ENCODE measurements at places on chromosomes 4 and X.
A peak's percentile ranks its signal among the peaks of the same experiment; 100 is the strongest.

GRCh38 chr4:4770610-4771009, 88.9 kb upstream of the MSX1 start:
- no peak for DNase-seq

DNA sequence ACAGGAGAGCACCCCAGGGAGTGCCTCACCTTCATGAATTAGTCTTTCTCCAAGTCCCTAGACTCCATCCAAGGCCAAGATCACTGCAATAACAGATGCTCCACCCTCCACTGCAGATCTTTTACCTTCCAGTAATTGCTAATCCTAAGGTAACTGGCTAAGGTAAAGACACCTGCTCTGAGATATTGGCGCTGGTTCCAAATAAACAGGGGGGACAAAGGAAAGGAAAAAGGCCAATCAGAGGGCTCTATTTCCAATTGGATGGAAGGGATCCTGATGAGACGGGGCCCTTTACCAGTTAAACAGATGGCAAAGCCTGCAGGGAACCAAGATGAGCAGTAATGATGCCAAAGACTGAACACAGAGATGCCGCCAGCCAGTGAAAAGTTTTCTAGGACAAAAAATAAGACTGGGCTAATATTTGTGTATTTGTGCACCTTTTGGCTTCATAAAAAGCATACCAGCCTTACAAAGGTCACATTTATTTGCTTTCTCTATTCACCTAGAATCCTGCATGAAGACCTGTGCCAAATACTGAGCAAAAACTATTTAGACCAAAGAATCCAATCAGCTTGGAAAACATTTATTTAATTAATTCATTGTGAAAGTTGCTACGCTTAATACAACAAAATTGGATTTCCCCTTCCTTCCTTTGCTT, 148.5 kb downstream of the PPP3CA start:
- DNase-seq: no peak

GRCh38 chr4:145735827-145736226, 55.9 kb downstream of the C4orf51 start:
- no peak for DNase-seq

DNA sequence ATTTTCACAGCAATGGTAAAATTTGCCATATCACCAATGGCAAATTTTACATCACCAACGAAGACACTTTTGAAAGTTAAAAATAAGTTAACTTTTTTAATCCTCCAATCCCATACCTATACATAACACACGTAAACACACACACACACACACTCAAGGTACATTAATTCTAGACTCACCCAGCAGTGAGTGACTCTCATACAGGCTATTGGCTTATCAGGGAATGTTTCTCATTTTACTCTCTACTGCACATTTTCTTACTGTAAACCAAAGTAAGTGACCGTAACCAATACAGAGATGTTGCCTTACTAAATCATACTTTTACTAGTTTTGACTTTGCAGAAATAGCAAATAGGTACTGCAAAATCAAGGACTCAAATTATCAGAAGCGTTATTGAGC, 2.3 kb downstream of the VEGFC start:
- DNase-seq: no peak

DNA sequence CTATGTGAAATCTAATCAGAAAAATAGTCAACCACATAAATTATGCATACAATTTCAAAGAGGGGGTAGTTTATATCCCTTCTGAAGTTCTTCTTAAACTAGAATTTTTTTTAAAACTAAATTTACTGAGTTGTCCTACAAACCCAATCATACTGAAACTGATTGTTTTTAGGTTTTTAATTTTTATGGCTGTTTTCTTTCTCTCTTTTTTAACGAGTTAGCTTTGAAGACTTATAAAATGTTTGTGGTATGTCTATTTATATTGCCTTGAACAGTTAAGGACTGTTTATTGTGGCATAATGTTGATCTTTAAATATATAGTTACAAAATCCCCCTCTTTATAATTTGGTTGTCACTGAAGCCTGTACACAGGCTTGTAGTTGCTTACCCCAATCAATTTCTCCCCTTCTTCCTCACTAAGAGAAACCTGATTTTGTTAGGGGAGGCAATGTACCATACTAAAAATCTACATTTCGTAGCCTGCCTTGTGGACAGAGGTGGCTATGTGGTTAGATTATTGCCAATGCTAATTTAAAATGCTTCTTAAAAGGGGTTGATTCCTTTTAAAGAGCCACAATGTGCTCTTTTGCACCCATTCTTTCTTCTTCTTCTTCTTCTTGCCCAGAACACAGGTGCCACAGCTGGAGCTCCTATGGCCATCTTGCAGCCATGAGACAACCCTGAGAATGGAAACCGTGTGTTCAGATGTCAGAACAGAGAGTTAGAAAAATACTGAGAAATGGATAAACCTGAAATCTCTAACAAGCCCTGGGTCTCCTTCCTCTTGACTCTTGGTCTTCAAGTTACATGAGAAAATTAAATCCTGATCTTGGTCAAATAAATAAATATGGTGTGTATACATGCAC, 102.7 kb upstream of the ZNF827 start:
- no peak for DNase-seq

DNA sequence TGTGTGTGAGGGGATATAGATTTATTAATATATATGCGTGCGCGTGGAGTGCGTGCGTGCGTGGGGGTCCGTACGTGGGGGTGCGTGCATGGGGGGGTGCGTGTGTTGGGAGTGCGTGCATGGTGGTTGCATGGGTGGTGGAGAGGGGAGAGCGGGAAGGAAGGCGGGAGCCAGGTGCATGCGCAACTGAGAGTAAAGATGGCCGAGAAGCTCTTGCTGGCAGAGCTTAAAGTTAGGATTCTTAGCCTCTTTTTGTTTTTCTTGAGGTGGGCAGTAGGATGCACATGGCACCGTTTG, 45.8 kb downstream of the TEX13B start:
- DNase-seq: no peak

- DNase-seq: no peak
Measured at GRCh38 chrX:358651-359143, 28.0 kb downstream of the PPP2R3B start.

DNA sequence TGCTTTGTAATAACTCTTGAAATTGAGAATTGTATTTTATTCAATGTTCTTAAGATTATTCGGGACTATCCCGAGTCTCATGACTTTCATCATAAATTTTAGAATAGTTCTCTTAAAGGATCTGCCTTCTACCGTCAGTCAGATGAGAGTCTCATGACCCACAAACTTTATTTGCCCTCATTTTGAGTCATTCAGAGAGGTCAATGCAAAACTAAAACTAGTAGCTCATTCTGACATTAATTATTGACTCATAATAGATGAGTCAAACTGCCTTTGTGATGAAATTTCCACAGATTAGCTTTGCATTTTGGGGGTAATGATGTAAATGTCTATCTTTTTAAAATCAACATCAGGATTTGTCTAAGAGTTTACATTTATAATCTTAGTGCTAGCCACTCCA, 1527.3 kb downstream of the TECRL start:
- no peak for DNase-seq

DNA sequence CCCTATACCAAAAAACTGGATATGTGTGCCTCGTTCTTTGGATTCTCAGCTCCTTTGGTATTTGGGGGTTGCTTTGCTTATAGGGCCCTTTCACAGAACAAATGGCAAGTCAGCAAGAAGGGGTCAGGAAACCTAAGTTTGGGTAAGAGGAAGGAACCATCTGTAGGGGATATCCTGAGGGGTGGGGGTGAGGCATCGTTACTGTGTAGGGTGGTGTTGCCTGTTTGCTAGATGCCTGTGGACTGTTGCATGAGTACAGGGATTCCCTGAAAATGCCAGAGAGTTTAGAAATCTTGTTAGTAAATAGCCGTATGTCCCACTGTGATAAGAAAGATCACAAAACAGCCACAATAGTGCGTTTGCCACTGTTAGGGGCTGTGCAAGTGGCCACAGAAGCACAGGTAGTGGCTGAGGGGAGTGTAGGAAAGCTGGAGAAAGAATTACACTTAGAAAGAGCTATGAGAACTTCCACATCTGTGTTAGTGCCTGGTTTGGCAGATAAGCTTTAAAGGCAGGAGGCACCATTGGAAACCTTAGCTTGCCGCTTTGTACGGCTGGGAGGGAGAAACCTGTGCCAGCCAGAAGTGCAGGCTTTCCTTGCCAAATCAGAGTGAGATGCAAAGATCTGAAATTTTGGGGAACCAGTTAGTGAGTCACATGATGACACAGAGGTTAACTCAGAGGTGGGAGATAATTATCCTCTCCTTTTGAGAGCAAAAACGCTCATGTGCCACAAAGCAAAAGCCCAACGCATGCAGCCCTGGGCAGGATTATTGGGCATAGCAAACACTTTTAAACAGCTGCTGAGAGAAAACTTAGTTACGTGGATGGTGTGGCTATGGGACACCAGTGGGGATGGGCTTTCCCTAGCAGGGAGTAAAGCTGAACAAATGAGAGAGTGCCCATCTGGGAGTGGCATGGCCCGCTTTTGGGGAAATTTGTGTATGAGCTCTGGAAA, 343.7 kb downstream of the ARAP2 start:
- DNase-seq: no peak

- DNase-seq: no peak
Measured at GRCh38 chrX:153500676-153501280, 6.0 kb downstream of the BGN start.

DNA sequence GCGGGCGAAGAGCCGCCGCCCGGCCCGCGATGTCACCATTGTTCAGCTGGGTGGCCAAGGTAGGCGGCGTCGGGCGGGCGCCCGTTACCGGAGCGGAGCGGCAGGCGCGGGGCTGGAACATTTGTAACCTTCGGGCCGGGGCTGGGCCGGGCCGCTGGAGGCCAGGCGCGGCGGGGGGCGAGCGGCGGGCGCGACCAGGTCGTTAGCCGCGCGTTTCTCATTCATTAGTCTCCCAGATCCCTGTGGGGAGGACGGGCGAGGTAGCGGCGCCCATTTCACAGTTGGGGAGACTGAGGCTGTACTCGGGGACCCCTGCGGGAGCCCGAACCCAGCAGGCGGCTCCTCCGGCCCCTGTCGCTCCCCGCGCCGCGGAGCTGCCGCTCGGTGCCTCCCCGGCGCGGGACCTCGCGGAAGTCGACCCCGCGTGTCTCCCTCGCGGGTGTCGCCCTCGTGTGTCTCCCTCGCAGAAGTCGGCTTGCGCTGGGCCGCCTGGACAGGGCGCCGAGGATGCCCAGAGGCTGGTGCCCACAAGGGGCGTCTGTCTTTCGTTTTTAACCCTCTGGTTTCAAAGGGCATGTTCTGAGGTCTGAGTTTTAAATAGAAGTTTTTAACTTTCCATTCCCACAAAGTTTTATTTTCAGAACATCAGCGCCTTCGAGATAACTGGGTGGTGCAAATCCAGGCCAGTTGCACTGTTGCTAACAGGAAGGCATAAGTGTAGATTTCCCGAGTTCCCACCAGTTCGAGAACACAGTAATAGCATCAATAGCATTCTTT, 17.5 kb downstream of the PTTG2 start:
- DNase-seq: peak; percentile 75

DNA sequence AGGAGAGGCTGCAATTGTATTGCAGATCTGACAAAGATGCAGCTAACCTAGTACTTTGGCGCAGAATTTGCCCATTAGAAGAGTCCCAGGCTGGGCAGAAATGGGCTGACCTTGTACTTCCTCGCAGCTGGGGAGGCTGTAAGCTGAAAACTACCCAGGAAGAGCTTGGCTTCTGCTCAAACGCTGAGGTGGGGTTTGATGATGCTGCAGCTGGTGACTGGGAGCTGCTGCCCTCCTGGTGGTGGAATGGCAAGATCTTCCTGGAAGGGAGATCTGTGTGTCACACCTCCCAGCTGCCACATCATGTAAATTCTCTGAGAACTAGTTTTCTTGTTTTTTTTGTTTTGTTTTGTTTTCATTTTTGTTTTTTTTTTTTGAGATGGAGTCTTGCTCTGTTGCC, 17.4 kb downstream of the CCNG2 start:
- DNase-seq: no peak

- no peak for DNase-seq
Measured at GRCh38 chr4:98921292-98921691, 7.6 kb downstream of the EIF4E start.

GRCh38 chrX:22202251-22202650, 70.5 kb upstream of the CBLL2 start:
- DNase-seq: no peak

DNA sequence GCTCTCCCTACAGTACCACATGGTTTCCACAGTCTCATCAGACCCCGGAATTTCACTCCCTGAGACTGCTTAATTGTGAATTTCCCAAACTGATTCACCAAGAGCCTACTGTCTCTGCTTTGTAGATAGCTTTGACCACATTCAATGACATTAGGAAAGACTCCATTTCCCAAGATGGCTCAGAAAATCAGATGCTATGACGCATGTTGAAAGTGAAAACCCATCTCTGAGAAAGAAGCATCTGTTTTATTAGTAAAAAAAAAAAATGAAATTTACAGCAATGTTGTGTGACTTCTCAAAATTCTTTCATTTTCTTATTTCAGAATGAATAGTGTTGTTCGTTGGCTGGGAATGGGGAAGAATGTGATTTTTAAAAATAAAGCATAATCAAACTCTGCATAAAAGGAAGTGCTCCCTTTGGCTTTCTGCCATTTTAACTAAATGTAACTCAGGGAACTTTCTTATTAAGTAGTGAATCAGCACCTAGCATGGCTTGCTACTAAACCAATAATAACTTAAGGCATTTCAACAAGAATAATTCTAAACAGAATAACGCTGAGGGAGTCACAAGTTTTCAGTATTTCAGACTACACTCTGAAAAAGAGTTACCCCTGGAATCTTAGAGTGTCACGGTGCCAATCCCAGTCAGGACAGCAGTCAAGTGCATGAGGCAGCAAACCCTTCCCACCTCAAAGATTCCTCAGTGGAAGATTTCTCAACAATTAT, 97.4 kb upstream of the MYOZ2 start:
- DNase-seq: no peak

DNA sequence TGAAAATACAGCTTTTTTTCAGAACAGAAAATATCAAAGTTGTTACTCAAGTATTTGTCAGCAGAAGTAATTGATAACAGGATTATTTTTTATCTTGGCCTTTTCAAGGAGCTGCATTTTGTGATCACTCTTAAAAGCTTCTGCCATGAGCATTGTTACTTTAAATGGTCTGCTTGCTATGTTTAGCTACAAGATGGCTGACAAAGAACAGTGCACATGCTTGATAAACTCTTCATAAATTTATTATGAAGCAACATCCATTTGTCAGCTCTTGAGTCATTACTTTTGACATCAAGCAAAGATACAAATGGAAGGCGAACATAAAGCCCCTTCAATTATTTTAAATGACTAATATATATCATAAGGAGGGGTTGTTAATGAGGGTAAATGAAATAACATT, 205.4 kb upstream of the RPS6KA3 start:
- no peak for DNase-seq

GRCh38 chr4:102308032-102308799, 37.1 kb downstream of the SLC39A8 start:
- DNase-seq: no peak

DNA sequence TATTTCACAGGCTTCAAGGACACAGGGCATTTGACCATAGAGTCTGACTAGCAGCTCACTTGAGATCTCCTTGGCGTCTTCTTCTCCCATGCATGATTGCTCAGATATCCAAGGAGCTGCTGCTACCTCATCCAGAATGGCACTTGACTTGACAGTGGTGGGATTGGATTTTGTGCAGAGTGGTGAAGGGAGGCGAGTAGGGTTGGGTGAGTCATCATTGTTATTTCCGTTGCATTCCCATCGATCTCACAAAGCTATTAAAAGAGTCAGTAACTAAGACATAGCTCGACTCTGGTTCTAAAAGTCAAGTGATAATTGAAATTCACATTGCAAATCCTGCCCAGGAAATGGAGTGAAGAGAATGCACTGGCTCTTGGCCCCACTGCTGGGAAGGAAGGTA, 27.7 kb downstream of the NHSL2 start:
- no peak for DNase-seq

GRCh38 chr4:160184884-160185283, 1082.0 kb downstream of the RAPGEF2 start:
- no peak for DNase-seq

GRCh38 chr4:56799824-56800756, 21.4 kb downstream of the SPINK2 start:
- peak; percentile 80 for DNase-seq

GRCh38 chr4:106266201-106266600, 49.8 kb downstream of the TBCK start:
- no peak for DNase-seq
